NCI-H2081 (cell line): ENCODE measurements at places on chromosomes 4 and X.
A peak's percentile ranks its signal among the peaks of the same experiment; 100 is the strongest.

DNA sequence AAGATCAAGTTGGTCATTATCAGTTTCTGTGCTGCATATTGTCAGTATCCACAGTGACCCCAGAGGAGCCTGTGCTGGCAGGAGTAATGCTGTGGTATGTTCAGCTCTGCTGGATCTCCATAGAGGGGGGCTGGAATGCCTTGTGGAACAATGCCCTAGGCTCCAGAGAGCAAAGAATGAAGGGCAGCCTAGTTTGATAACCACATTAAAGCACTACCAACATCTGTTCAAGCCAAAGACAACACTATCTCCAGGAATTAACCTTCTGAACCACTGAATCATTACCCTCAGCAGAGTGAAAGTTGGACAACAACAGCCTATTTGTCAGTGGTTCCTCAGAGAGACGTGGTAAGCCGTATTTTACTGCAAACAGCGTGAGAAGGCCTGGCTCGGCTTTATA lies 192.3 kb upstream of the CXorf66 start:
- DNase-seq, result no peak

GRCh38 chr4:176529574-176529973 lies 209.8 kb downstream of the SPCS3 start:
- DNase-seq, result no peak

GRCh38 chr4:186936496-186937375 lies 213.1 kb upstream of the FAT1 start:
- DNase-seq, result no peak

- no peak for DNase-seq
Observed at GRCh38 chr4:9943761-9944160, 77.5 kb downstream of the SLC2A9 start.

DNA sequence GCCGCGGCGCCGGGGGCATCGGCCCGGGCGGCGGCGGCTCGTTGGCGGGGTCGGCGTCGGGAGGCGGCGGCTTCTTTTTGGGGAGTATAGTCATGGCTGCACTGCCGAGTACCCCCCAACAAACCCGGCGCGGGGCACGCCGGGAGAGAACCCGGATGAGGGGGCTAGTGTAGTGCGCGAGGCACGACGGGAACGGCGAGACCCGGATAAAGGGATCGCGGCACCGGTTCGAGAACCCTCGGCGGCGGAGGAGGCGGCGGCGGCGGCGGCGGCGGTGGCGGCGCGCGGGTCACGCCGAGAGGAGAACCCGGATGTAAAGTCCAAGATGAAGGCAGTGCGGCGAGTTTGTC lies at the start of gene OTUD5:
Gene OTUD5 (minus strand): TSS at position 131 of the 350 bp plus-strand sequence. CDS start 37 bp downstream, at position 94.
- DNase-seq, result peak; percentile 72

DNA sequence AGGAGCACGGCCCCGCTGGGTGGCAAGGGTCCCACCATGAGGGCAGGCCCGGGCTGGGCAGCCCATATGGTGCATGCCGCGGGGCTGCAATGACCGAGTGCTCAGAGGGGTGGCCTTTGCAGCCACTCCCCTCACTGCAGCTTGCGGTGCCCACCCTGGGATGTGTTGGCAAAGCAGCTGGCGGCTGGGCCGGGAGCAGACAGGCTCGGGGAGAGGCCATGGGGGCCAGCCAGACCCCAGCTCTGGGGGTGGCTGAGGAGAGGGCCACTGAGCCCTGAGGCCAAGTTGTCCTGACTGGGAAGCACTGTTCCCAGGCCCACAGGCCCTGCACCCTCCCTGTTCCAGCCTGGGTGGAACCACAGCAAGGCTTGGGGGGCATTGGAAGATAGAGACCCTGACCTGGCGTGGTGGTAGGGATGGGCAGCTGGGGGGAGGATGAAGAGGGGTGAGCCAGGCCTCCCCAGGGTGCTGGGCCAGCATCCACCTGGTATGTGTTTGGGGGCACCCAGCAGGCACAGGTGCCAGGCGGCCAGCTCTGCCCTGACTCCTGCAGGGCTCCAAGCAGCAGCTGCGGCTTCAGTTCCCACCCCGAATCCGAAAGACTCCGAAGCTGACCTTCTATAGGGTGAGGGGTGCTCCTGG lies 18.4 kb upstream of the RNF4 start:
- DNase-seq, result no peak

GRCh38 chrX:150316564-150316963 lies 46.6 kb upstream of the MAMLD1 start:
- DNase-seq, result no peak

- DNase-seq, result no peak
Observed at GRCh38 chr4:75908555-75908954, 6.3 kb upstream of the PPEF2 start.

GRCh38 chr4:55781341-55781740 lies 38.2 kb upstream of the EXOC1L start:
- DNase-seq, result no peak

GRCh38 chr4:113835005-113835404 lies 73.5 kb upstream of the CAMK2D start:
- no peak for DNase-seq

DNA sequence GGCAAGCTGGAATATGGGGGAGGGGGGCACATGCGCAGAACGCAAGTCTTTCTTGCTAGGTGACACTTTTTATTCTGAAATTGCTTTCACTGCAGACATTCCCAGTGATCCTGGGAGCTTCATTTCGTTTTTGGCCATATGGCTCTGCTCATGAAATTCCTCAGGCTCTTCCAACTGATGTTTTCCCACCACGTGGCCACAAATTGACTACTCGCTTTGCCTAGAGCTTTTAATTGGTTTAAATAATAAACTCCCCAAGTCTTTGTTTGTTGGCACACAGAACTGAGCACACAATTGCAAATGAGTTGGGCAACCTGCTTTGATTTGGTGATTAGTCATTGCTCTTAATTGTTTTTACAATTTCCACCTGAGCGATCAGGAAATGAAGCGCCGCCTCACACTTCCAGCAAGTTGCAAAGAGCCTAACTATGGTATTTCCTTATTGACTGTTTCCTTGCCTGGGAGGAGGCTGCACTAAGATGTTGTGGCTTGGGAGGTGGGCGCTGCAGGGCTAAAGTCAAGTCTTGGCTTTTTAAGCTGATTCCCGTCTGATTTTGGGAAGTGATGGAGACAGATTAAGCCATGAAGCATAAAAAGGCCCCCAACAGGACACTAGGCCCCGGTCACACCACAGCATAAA lies 282.5 kb downstream of the ZIC3 start:
- no peak for DNase-seq

GRCh38 chrX:154649503-154650220 lies 3.7 kb downstream of the CTAG2 start:
- no peak for DNase-seq

GRCh38 chrX:64885850-64886249 lies 90.4 kb downstream of the ZC4H2 start:
- DNase-seq, result no peak

GRCh38 chr4:7134737-7135388 lies 57.5 kb upstream of the SORCS2 start:
- no peak for DNase-seq

- no peak for DNase-seq
Observed at GRCh38 chr4:121304893-121305292, 75.9 kb downstream of the QRFPR start.

GRCh38 chr4:142274137-142274536 lies 572.0 kb downstream of the INPP4B start:
- no peak for DNase-seq

GRCh38 chrX:130435937-130436336 lies 34.1 kb downstream of the RBMX2 start:
- DNase-seq, result no peak

DNA sequence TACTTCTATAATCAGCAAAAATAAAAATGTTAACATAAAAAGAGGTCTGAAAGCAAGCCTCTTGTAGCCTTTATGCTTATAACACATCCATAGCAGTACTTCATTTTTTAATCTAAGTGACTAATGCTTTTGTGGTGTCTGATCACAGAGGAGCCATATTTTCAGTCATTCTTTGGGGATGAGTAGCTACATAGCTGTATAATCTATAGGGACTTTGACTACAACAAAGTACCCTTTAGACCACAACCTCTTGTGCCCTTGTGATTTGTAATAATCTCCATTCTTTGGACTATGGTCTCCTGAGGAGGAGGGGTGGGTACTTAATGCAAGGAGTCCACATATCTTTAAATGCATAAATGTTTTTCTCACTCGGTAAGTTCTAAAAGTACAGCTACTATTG lies 9.6 kb downstream of the DRP2 start:
- DNase-seq, result no peak

DNA sequence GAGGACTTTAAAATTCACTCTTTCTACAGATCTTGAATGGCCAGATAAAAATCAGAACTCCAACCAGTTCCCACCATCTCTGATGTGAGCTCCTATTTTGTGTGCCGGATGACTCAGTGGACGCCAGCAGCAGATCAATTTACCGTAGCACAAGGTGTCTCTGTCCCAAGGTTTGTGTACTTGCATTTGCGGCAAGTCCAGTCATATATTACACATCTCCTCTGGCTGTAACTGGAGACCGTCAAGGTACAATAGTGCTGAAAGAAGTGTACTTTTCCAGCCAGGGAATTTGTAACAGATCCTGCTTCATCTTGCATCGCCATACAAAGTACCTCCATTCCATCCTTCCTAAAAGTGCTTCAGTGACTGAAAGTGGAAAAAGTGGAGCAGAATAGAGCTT lies 108.2 kb upstream of the SORBS2 start:
- no peak for DNase-seq

- DNase-seq, result peak; percentile 79
Observed at GRCh38 chr4:24363751-24364150, 220.6 kb downstream of the DHX15 start.

GRCh38 chr4:176413171-176413570 lies 93.4 kb downstream of the SPCS3 start:
- DNase-seq, result no peak

GRCh38 chrX:11437642-11438379 lies 144.6 kb downstream of the AMELX start:
- DNase-seq, result no peak

GRCh38 chrX:57083143-57083542 lies 38.2 kb downstream of the SPIN2B start:
- no peak for DNase-seq

DNA sequence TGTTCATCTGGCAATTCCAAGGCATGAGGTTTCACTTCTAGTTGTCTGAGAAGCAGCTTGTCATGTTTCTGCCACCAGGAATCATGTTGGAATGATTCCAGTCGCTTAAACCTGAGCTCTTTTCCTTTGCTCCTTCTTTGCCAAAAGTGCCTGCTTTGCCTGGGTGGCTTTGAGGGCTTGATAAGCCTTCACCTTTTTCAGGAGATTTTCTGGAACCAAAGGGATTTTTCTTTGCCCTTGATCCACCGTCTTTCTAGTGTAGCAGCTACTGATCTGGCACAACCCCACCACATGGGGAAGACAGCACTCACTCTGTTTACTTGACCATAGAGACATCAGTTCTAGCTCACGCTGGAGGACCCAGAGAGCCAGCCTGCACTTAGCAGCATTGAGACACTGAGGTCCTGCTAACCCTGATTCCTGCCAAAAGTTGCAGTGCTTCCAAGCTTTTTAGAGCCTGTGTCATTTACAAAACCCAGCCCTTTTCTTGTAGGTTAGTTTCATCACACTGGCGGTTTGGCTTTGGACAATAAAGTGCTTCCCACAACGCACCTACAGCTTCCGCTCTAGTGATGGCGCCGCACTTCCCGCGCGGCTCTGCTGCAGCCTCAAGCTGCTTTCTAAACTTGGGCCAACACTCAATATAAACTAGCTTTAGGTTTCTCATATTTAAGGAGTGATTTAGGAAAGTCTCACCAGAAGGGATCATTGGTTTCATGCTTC lies 7.3 kb upstream of the CCNI start:
- no peak for DNase-seq

DNA sequence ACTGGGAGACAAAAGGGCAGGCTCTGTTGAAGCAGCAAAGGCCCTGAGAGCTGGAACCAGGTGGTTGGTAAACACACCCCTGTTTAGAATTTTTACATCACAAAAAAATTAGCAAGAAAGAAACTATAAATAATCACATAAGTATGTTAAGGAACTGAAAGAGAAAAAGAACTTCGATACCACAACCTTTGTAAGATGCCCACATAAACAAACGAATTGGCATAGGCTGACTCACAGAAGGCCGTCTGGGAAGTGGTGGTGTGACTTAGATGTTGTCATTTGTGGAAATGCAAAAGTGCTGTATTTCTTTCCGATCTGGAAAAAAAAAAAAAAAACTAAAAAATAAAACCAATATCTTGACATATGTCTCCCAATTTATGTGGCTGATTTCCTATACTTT lies 235.1 kb downstream of the USP46 start:
- no peak for DNase-seq

DNA sequence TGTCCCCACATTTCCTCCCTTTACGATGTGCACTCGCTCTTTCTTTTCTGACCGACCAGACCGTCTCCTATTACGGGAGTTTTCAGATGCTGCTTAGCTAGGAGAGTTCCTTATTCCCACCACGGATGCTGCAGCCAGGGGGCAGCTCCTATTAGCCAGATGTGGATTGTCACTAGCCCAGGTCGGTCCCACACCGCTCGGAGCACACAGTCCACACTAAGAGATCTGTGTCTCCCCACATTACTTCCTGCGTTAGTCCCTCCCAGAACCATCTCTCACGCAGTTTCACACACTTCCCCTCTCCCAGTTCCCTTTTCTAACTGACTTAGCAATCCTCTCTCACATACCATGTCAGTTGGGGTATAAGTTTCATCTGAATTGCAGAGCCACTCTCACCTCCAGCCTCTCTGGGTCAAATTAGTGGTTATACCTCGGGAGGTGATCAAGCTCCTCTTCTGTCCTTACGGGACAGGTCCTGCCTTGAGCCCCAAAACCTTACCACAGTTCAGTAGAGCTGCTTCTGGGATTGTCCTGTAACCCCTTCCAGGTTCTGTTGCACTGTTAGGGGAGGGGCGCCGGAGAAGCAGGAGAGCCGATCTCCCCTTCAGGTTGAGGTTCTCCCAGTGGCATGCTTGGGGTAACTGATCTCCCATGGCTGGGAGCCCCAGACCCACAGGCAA lies 28.2 kb downstream of the SULT1E1 start:
- DNase-seq, result no peak

DNA sequence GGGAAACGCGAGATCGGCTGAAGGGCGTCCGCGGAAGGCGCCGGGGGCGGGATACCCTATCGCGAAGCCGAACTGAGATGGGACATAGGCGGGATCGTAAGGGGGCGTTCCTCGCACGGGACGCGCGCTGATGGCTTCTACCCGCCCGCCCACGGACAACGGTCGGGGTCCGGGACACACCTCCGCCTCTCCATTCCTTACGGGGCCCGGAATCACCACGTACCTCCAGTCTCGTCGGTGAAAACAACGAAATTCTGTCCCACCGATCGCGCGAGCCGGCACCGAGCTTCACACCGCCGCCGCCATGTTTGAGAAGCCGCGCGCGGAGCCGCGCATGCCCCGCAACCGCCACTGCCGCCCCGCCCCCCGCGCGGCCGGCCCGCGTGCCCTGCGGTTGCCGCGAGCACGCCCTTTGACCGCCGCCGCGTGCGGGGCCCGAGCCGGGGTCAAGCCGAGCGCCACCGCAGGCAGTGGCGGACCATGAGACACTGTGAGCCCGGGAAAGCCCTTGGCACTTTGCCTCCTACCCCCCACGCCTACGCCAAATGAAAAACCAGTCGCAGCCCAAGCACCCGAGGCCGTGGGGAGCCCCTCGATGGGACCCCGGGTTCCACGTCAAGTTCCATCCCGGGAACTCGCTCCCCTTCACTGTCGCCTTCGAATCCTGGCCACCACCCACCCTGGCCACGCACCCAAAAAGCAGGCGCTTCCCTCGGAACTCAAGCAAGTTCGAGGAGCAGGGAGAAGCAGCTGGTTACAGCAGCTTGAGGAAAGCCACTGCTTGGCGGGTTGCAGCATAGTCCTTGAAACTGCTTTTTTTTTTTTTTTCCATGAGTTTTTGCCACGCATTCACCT lies at the start of gene SCML2:
Gene SCML2 (minus strand): TSS at position 320 of the 855 bp plus-strand sequence. CDS start 20,617 bp downstream, outside the sequence.
- peak; percentile 20 for DNase-seq
